ENCODE measurements at places on chromosomes 4 and X.

GRCh38 chr4:47219586-47219985, 188.2 kb downstream of the GABRB1 start:
- DNase-seq: no peak

DNA sequence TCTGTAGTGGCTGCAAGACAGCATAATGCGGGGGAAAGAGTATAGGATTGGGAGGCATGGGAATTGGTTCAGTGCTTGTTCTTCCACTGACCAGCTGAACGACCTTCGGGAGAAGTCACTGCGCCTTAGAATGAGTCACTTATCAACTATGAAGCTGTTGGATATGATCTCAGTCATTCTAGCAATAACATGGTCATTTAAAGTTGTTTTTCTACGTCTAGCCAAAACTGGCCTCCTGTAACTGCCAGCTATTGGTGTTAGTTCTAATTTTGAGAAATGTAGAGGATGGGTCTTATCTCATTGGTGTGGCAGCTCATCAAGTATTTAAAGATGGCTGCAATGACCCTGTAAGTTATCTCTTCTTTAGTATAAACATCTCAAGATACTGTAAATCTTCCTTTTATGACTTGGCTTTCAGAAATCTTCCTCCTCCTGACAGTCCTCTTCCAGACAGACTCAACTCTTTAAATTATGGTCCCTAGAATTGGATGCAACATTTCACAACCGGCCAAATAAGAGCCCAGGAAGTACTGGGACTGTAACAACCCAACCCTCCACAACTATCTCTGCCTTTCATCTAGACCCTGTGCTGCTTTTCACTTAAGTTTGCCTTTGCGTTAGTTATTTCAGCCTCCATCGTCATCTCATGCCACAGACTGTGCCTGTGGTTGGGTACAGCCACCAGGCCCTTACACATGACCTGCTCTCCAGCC, 243.3 kb downstream of the CBR4 start:
- DNase-seq: peak; percentile 79

DNA sequence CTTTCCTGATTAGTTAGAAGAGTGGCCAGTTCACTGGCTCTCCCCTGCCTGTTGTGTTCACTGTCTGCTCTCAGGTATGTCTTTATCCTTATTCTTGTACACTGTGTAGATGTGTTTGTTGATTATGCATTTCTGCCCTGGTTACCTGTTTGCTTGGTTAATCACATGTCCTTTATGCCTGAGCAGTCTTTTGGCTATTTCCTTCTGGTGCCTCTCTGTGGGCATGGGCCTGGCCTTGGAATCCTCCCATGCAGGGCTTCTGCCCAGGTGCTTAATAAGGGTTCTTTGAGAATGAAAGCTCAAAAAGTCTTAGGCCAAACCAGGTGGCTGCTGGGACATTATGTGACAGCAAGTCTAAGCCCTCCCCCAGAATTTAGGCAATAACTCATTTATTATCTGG, 26.5 kb downstream of the OTUD6A start:
- no peak for DNase-seq

GRCh38 chrX:5646818-5647217, 581.8 kb downstream of the NLGN4X start:
- DNase-seq: no peak

DNA sequence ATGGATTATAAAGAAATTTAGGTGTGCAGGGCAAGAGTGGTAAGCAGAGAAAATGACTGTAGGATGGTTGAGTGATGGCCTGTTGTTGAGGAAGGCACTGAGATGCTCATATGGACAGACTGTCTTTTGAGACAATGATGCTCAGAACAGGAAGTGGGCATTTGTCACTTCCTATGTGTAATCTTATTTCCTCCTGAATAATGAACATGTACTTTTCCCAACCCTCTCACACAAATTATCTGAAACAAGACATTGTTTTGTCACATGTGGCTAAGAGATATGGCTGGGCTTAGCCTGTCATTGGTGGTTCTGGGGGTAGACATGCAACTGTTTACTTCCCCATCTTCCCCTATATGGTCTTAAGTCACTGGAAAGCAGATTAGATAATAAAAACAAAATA, 240.5 kb downstream of the CFAP47 start:
- DNase-seq: no peak

DNA sequence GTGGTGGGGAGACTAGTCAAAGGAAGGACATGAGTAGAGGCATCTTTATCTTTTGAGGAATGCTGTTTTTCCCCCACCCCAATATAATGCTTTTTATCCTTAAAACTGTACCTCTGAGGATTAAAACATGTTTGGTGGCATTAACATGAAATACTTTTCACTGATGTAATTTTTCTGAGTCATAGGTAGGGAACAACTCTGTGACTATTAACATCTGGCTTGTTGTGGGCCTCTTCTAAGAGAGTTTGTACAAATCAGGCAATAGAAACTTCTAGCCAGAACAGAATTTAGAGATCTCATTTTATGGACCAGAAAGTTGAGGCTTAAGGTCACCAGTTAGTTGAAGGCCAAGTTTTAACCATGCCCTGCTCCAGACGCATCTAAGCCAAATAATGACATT, 207.6 kb downstream of the SOX3 start:
- DNase-seq: no peak

- DNase-seq: no peak
Observed at GRCh38 chr4:183124865-183125264, 25.8 kb downstream of the WWC2 start.

DNA sequence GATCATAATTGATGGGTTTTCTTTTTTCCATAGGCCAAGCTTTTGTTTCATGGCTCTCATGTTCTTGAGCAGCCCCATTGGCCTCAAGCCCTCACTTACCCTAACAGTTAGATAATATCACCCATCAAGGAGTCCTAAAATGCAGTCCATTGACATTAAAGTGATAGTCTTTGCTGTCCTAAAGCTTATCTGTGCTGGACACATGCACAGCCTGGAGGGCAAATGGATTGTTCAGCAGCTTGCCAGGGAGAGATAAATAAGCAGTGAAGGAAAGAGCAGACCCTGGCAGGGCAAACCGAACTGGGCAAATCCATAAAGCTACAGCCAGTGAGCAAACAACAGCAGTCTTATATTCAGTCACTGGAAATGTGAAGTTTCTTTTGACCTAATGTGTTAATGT, 199.6 kb upstream of the MID1 start:
- DNase-seq: no peak

GRCh38 chr4:8409264-8410065, 31.1 kb downstream of the ACOX3 start:
- no peak for DNase-seq

DNA sequence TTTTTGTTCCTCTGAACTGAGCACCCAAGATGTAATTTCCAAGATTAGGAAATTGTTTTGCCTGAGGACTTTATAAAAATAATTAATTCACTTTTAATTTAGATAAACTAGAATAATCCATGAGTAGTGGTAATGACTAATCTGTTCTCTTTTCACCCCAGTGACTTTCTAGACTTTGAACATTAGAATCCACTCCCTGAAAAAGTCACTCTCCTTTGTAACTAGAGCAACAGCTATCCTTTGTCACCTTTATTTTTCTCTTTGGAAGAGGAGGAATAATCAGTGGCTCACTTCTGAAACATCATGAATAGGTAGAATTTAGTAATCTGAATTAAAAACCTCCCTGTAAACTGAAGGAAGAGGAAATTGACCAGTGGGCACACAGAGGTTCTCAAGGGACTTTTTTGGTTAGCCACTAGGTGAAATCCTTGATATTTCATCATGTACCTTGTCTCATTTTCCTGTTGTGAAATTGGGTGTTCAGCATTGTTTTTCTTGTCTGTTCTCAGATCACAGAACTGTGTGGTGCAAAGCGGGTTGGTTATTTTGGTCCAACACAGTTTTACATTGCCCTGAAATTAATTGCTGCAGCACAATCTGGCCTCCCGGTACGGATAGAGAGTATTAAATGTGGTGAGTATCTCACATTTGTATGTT, 59.4 kb downstream of the REPS2 start:
- DNase-seq: no peak

DNA sequence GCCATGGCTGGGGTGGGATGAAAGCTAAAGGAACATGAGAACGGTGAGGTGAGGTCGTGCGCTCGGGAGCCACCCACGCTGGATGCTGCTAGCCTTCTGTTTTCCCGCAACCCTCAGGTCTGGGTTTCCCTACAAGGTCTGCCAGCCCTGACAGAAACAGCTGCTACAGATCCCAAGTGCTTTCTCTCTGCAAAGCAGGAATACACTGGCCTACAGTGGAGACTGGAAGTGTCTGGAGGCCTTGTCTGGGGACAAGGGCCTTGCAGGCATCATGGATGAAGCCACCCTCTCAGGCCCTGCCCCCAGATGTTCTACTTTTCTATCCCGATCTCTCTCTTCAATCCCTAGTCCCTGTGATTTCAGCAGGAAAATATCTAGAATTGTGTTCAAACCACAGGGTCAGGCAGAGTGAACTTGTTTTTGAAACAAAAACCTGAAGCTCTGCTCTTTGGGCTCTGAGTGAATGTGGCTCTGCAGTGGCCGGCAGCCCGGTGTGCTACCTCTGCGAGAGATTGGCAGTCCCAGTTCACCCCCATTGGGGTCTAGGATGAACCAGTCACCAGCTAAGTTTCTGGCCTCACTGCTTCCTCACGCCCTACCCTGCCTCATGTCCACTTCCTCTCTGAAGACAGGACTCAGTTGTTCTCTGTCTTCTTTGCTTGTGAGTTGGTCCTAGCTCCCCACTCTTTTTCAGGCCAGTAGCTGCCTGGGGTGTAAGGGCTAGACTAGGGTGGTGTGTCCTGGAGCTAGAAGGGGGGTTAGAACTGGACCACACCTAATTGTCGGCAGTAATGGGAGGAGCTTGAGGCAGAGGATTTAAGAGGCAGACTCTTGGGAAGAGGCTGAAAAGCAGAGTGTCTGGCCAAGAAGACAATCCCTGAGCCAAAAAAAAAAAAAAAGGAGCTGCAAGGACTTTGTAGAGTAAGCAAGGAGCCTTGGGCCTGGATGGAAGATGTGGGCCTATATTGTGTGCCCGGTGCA, 89.6 kb downstream of the RTL5 start:
- no peak for DNase-seq

DNA sequence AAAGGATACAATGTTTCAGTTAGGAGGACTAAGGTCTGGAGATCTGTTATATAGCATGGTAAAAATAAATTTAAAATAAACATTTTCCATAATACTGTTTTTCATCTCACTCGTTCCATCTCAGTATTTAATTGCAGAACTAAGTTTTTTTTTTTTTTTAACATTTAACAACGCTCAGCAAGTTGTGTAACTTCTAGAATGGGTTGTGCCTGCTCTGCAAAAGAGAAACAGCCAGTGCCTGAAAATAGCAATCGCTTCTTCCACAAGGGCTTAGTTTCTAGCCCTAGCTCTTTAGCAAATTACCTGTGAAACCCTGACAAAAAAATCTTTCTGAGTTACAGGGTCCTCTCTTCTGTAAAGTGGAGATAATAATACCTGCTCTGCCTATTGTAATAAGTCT, 41.9 kb downstream of the CNGA1 start:
- no peak for DNase-seq

- no peak for DNase-seq
Observed at GRCh38 chr4:124879195-124879594, 166.7 kb upstream of the ANKRD50 start.

- DNase-seq: no peak
Observed at GRCh38 chrX:30874851-30875250, 14.2 kb downstream of the TAB3 start.

DNA sequence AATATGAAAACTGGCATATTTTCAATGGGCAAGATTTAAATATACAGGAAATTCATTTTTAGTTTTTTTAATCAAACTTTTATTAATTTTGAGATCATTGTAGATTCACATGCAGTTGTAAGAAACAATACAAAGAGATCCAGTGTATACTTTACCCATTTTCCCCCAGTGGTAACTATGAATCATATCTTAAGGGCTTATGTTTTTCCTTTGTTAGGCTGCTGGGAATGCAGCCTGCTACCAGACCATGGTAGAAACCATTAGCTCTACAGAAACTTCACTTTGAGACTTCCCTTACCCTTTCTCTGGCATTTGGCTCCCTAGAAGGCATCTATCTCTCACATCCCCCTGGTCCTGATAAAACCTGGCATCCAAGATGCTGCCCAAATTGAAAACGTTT, 147.6 kb upstream of the EOLA2 start:
- no peak for DNase-seq

DNA sequence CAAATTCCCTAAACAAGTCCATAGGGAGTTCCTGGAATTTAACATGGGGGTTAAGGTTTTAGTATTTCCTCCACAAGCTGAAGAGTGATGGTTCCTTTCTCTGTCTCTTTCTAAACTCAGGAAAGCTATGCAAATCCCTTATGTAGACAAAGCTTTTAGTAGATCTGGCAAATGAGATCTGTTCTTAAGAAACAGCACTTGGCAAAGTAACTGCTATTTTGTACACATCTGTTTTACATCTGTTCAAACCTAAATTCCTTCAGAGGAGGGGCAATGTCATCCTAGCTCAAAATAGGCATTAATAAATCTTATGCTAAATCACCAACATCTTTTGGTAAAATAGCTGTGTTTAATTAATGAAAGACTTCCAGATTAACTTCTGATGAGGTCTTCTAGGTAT, 137.8 kb upstream of the TBC1D9 start:
- DNase-seq: no peak

DNA sequence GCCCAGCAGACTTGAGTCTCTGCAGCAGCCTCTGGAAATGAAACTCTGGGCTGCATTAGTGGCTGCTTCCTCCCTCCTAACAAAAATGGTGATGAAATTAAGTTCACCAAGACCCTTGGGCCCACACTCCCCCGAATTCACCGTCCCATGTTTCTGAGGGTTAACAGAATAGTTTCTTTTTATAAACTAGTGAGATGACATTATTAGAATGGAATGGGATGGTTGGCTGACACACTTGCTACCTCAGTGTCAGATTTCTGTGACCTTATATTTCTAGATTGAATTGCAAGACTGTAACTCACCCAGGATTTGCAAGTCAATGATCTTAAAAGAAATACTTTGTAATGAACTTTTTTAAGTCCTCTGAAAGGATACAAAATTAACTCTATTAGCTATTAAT, 127.1 kb downstream of the SHROOM3 start:
- no peak for DNase-seq

DNA sequence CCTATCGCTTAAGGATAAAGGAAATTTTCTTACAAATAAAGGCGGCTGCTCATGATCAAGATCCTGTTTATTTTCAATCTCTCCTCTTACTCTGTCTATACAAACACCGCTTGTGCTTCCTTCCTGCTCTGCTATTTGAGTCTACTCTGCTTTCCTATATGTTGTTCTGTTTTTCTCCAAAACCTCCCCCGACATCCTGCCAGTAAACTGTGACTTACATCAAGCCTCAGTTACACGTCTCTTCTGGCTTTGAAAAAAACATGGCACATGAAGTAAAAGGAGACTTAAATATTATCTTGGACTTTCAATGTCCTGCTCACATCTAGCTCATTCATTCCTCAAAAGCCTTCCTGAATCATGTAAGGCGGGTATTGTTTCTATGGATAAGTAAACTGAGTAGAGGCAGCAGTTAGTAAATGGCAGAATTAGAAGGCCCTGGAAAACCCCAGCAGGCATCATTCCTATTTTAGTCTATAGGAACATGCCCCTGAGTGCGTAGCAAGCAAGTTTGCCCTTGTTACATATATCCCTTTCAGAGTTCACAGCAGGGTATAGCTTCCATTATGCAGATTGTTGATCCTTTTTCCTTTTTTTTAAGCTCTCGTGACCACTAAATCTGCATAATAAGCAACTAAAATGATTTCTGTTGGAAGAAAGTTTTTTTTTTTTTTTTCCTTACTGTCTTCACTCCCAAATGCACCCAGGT, 280.1 kb downstream of the RAPGEF2 start:
- DNase-seq: no peak

Data from GM04503 (cell line).